Lower leg skin (tissue), 4 donors: ENCODE measurements at places on chromosomes 1 and 21. TPM values are rescaled to one million over a fixed set of nuclear protein-coding genes. Genes with fewer than 3 reads are reported as not detected.
A peak's percentile ranks its signal among the peaks of the same experiment; 100 is the strongest.

GRCh38 chr1:23169727-23170335 is 1.2 kb upstream of the LUZP1 start:
- peak; percentile 94 for DNase-seq

GRCh38 chr1:112938210-112938609 is 17.8 kb downstream of the SLC16A1 start:
- no peak for DNase-seq

DNA sequence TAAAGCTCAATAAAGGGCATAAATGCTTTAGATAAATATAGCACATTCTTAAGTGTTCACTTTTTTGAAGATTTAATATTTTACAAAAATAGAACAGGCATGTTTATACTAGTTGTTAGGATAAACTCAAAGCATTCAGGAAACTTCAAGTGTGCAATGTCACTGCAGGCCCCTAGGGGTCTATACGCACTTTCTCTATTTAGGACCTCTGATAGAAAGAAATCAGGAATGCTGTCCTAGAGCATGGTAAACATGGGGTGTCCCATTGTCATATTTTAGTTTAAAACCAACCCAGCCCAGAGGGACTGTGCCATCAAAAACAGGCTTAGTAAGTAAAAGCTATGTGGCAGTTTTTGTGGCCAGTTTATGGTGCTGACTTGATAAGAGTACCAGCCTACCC is 102.2 kb downstream of the BARHL2 start:
- DNase-seq = no peak

- DNase-seq = no peak
These were observed 41.3 kb downstream of the COQ8A start for GRCh38 chr1:226981386-226981817.

DNA sequence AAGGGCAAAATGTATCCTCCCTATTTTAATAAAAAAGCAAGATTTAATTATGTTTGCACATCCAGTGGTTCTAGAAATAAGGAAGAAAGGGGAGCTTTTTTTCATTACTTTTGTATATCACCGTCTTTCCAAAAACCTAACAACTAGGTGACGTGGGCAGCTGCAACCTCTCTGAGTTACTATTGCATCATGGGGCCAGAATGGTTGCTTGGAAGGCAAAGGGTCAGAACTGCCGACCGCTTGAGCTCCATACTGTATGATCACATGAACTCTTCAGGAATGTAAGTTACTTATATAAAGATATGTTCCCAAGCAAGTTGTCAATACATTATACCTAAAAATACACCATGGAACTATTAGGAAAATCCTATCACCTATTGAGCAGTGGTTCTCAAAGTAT is 85.6 kb upstream of the HIVEP3 start:
- DNase-seq = no peak

DNA sequence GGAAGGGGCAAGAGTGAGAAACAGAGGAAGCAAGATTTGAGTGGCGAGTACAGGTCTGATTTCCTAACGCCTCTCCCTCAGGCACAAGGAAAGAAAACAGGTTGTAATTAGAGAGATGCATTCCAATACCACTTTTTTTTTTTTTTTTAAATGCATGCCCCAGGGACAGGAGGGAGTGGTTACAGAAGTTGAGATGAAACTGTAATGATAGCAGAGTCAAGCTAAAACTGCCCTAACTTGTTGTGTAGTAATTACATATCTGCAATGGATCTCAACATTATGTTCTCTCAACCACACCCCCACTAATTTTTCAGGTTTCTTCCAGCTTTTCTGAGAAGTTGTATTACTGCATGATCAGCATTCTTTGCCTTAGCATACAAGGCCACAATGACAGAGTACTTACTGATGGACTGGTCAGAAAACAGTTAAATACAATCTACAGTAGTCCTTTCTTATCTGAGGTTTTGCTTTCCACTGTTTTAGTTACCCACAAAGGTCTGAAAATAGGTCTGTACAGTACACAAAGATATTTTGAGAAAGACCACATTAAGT is 5.5 kb downstream of the ETV3 start:
- DNase-seq = no peak

The CRP gene
- not detected for total RNA-seq

The UBASH3A gene
- total RNA-seq = 0.23 TPM

The HSPA13 gene
- 5.9 TPM for total RNA-seq

The LAMB3 gene
- total RNA-seq = 136 TPM

The SH3D21 gene
- total RNA-seq = 12.9 TPM

The TDRD5 gene
- total RNA-seq = 0.78 TPM

The GOLT1A gene
- not detected for total RNA-seq

The OR10Z1 gene
- not detected for total RNA-seq

The PLPPR4 gene
- 1.6 TPM for total RNA-seq

The HPCAL4 gene
- total RNA-seq = not detected

The OR6N2 gene
- total RNA-seq = not detected

The CLEC20A gene
- not detected for total RNA-seq
